ENCODE measurements at places on chromosomes 5 and 9.

DNA sequence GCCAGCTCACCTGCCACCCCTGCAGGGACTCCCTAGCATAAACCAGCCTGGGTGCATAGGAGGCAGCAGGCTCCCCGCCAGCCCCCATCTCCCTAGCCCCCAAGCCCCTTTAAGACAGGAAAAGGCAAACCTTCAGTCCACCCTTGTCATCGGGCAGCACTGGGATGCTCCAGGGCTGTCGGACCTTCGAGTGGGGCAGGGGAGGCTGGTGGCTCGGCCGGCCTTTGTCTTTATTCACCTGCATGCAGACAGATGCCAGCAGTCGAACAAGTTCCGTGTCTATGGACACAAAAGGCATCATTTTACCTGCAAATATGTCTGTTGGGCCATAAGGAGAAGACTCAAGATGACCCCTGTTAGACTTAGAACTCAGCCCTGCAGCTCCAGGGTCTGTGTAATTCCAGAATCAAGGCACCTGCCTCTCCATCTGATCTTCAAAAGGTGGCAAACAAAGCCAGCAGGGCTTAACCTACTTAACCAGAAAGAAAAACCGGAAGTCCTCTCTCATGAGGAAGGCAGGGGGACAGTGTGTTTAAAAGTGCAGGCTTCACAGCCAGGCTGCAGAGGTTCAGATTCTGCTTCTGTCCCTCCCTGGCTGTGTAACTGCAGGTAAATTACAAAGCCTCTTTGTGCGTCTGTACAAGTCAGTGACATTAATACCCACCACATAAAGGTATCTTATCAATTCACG is 16.2 kb downstream of the ANKS6 start:
- no peak for DNase-seq

- no peak for DNase-seq
Observed at GRCh38 chr9:31554941-31555340, 829.5 kb upstream of the ACO1 start.

DNA sequence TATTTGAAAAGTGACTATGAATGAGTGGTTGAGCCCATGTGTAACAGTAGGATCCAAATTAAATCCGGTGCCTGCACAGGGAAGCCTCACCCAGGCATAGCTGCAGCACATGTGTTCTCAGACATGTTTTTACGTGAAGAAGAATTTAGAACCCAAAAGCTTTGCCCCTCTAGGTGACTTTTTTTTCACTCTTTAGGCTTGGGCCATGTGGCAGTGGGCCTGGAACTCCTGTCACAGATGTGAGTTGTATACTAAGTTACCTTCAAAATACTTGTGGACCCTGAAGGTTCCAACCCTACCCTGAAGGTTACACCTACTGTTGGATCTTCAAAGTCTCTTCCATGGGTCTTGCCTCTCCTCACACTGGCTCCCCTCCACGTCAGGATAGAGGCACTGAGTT is 146.6 kb downstream of the GAS1 start:
- no peak for DNase-seq

DNA sequence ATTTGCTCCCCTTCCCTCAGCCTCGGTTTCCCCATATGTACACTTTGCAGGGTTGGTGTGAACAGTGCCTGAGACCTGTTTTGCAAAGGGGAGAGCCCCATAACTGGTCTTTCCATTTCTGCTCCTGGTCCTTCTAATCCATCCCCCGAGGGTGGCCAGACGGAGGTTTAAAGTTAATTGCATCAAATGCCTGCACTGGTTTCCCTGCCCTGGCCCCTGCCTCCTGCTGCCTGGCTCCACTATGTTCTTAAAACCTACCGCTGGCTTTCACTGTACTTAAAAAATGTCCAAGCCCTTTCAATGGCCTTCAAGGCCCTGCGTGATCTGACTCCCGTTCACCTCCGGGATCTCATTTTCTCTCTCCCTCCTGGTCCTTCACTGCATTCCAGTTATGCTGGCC is 183.0 kb downstream of the RGS3 start:
- DNase-seq: no peak

DNA sequence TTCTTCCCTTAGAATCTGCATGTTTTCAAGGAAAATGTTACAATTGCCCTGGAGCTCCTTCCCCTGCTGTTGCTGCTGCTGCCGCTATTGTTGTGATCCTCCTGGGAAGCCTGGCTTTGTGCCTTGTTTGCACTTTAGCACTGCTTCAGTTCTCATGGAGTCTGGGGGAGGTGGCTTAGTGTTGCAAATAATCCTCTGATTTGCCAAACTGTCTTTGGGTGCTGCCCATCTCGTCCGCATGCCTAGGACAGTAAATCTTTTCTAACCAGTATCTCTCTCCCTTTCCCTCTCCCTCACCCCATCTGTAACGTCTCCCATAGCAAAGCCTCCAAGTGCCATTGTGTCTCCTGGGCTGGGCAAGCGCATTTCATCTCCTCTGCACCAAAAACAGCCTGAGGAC is 30.3 kb downstream of the FAM240B start:
- no peak for DNase-seq

GRCh38 chr5:133840168-133840567 is 128.3 kb downstream of the C5orf15 start:
- no peak for DNase-seq

DNA sequence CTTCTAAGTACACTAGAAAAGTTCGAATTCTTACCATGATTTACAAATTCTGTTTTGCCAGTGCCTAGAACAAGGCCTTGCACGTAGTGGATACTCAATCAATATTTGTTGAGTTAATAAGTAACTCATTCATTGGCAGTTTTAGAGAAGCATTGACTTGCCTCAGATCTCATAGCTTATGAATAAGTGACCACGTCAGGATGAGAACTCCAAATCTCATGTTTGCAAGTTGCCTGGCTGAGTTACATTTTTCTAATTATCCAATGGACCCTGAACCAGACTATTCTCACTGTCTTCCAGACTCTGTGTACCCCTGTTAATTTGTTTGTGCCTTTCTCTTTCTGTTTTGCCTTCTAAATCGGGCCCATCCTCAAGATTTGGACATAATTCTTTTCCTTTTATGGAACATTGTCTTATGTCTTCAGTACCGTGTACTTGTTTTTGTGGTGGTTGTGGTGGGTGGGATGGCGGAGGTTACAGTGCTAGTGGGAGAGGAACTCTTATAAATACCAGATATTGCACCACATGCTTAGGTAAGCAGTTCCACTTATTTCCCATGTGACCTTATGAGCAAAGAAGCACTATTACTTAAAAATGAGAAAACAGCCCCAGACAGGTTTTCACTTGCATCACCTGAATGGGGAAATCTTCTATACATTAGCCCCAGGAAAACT is 96.3 kb downstream of the UNC13B start:
- DNase-seq: no peak

- no peak for DNase-seq
Observed at GRCh38 chr5:61132559-61132958, 29.7 kb downstream of the SMIM15 start.

GRCh38 chr5:154778534-154778933 is 23.4 kb downstream of the LARP1 start:
- no peak for DNase-seq

DNA sequence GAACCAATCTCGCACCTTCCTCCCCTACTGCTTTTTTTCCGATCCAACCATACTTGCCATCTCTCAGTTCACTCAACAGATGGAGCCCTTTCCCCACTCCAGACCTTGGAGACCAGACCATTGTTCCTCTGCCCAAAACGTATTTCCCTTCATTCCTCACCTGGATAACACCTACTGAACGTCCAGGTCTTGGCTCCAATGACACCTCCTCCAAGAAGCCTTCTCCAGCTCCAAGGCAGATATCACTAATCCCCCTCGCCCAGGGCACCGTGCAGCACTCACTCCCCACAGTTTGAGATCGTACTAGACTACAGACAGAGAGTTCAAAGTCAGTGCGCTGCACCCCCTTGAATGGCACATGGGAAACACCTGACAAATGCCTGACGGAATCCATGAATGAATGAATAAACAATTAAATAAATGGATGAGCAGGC is 47.1 kb upstream of the AKNA start:
- peak; percentile 66 for DNase-seq

DNA sequence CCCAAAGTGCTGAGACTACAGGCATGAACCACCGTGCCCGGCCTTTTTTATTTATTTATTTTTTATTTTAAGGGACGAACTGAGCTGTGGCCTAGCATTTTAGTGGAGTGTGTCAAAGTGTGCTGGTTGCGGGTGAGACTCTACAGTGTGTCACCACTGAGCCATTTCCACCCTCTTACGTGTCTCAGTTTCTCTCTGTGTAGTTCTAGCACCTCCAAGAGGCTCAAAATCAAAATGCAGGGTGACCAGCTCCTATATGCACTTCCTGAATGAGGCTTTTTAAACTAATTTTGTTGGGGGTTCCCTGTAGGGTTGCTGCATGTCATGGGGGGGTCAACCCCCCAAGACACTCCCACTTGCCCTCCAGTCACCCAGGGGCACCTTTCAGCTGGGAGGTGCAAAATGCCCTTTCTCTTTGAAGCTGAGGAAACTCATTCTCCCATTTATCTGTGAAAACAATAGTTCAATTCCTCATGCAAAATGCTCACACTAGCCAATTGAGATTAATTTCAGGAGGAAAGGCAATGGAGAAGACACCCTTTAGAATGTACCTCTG is 69.3 kb downstream of the COL15A1 start:
- DNase-seq: no peak

DNA sequence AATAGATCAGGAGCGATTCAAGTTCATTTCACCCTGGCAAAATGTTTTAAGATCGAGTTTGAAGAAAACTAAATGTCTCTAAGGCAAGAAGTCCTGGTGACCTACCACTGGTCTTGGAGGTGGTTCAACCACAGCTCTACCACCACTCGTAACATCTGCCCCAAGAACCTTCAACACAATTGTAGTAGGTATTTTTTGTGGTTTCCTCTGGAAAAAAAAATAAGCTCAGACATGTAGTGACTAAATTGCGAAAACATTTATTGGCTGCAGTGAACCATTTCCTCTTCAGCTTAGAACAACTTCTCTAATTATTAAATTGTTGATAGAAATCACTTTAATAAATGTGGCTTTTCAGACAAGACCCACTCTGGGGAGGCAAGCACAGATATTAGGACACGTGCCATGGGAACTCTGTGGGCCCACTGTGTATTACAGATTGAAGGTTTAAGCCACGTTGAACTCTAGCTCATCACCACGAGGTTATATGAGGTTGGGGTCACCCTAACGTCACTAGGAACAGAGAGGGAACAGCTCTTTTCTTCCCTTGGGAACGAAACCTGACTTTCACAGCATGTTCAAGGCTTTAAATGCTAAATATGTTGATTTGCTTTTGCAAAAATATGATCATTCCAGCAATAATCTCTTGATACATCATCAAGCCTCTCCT is 142.9 kb downstream of the HSD17B3 start:
- no peak for DNase-seq

DNA sequence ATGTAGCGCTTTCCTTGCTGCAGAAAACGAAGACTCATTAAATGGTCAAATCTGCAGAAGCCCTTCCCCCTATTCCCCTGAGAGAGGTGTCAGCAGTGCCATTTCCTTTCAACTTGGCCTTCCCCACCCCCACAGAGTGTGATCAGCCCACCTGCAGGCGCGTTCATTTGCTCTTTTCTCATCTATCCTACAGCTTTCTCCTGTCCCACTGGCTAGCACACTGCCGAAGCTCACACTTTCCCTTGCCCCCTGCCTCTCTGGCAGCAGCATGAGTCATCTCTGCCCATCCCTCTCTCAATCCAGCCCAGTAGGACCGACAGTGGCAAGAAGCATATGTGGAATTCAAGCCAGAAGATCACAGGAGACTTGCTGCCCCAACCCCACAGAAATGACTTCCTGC is 213.8 kb downstream of the FAM114A2 start:
- DNase-seq: no peak

- DNase-seq: peak; percentile 6
Observed at GRCh38 chr5:44332285-44332971, 56.8 kb downstream of the FGF10 start.

GRCh38 chr5:59328709-59329296 is 564.7 kb downstream of the PDE4D start:
- DNase-seq: no peak

DNA sequence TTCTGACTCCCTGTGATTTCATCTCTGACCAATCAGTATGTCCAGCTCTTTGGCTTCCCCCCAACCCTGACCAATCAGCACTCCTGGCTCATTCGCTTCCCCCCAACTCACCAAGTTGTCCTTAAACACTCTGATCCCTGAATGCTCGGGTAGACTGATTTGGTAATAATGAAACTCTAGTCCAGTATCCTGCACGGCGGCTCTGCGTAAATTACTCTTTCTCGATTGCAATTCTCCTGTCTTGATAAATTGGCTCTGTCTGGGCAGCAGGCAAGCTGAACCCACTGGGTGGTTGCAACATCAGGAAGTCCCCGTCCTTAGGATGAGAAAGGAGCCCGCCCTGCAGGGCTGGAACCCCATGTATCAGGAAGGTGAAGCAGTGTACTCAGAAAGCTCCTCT is 10.4 kb downstream of the FCN2 start:
- DNase-seq: no peak

DNA sequence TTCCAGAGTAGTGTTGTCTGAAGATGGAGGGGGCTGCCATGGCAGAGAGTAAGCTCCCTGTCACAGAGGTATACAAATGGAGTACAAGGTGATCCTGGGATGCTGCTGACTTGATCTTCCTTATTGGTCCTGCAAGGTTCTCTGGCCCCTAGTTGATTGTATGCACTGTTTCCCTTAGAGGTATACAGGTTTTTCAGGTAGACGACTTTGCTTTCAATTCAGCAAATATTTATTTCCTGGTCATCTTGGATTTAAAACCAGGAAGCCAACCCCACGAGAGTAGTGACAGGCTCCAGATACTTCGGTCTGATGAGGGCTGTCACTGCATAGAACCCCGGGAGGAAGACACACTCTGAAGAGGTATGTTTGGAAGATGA is 16.5 kb upstream of the TRIM14 start:
- no peak for DNase-seq

DNA sequence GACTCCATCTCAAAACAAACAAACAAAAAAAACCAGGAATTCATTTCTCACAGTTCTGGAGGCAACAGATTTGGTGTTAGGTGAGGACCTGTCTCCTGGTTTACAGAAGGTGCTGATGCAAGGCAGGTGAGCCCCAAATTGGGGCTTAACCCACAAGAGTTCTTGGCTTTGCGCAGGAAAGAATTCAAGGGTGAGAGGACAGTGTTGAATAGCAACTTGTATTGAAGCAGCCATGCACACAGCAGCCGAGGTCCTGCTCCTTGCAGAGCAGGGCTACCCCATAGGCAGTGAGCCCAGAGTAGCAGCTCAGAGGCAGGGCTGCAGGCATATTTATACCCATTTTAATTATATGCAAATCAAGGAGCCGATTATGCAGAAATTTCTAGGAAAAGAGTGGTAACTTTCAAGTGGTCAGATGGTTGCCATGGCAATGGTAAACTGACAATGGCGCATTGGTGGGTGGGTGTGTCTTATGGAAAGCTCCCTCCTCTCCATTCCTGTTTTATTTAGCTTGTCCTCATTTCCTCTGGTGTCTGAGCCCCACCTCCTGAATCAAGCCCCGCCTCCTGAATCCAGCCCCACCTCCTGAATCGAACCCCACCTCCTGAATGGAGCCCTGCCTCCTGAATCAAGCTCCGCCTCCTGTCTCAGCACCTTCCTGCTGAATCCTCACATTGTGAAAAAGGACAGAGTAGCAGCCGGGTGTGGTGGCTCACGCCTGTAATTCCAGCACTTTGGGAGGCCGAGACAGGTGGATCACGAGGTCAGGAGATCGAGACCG is 34.5 kb upstream of the COL5A1 start:
- peak; percentile 9 for DNase-seq

Measured in GM13976 (cell line).